Left kidney (tissue), 8 donors: ENCODE measurements at places on chromosomes 1 and 21. TPM values are rescaled to one million over a fixed set of nuclear protein-coding genes. Genes with fewer than 3 reads are reported as not detected.

GRCh38 chr1:10623686-10624145 is 149.0 kb downstream of the PEX14 start:
- DNase-seq = no peak

- DNase-seq = no peak
Observed at GRCh38 chr1:23559985-23560741, 862 bp upstream of the ID3 start.

GRCh38 chr1:6538956-6539355 is 15.4 kb downstream of the NOL9 start:
- DNase-seq = no peak

GRCh38 chr1:111990878-111991718 is 1.6 kb upstream of the KCND3 start:
- peak; percentile 57 for DNase-seq

DNA sequence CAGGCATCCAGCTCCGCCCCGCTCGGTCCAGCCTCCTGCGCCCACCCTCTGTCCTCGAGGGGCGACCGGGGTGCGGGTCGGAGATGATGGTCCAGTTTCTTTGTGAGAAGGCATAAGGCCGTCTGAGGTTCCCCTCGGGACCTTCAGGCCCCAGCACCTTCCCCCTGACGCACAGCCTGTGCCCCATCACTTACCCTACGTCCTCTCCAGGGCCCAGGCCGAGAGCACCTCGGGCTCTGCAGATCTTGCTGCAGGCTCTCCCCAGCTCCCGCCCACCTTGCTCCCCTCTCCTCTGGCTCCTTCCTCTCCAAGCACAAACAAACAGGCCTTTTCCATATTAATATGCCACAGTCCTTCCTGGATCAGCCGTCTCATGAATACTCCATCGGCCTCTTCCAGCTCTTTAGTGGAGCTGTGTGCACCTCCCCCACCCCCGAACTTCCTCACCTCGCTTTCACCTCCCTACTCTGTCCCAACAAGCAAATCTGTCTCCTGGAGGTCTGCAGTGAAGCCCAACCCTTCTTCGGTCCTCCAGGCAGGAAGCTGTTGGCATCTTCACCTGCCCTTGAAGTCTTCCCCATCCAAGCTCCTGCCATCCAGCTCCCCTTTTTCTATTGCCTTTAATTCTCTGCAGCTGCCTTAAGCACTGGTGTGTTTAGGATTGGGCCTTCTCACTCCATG is 448 bp upstream of the COL9A2 start:
- DNase-seq = no peak

Gene GPA33
- polyA plus RNA-seq = 1.1 TPM

Gene LCE2C
- polyA plus RNA-seq = not detected

Gene DDAH1
- polyA plus RNA-seq = 127 TPM
